ENCODE measurements at places on chromosomes 4 and X. TPM values are rescaled to one million over a fixed set of nuclear protein-coding genes. Genes with fewer than 3 reads are reported as not detected.

The NUDT10 gene
- polyA plus RNA-seq = 12.0 TPM

The TCEAL4 gene
- 204 TPM for polyA plus RNA-seq

The SMARCA1 gene
- 112 TPM for polyA plus RNA-seq

The SPANXA1 gene
- not detected for polyA plus RNA-seq

The NAA11 gene
- not detected for polyA plus RNA-seq

The SSX4B gene
- not detected for polyA plus RNA-seq

The UCP1 gene
- 0.22 TPM for polyA plus RNA-seq

The SPRY1 gene
- polyA plus RNA-seq = 90.6 TPM

The HTR2C gene
- polyA plus RNA-seq = 0.98 TPM

The PDGFC gene
- polyA plus RNA-seq = 63.3 TPM

The TEX13D gene
- not detected for polyA plus RNA-seq

The CRMP1 gene
- polyA plus RNA-seq = 39.5 TPM

The TRPC3 gene
- polyA plus RNA-seq = 1.0 TPM

The NRK gene
- polyA plus RNA-seq = 13.0 TPM

The DCAF8L2 gene
- polyA plus RNA-seq = not detected

The MGARP gene
- 0.48 TPM for polyA plus RNA-seq

The GATA1 gene
- 0.92 TPM for polyA plus RNA-seq

The TCEAL6 gene
- 0.16 TPM for polyA plus RNA-seq

The CCDC120 gene
- 7.9 TPM for polyA plus RNA-seq

The UVSSA gene
- 23.8 TPM for polyA plus RNA-seq

The BGN gene
- 170 TPM for polyA plus RNA-seq

The RBMXL3 gene
- not detected for polyA plus RNA-seq

The FAM114A1 gene
- 32.3 TPM for polyA plus RNA-seq

The CXorf49 gene
- not detected for polyA plus RNA-seq

The MMRN1 gene
- polyA plus RNA-seq = 3.9 TPM

The ARMCX4 gene
- polyA plus RNA-seq = 34.7 TPM

The CXCL5 gene
- polyA plus RNA-seq = 0.16 TPM

The TMSB15C gene
- polyA plus RNA-seq = 17.6 TPM

The NAP1L3 gene
- polyA plus RNA-seq = 12.6 TPM

The CXorf66 gene
- not detected for polyA plus RNA-seq

The ADGRG4 gene
- not detected for polyA plus RNA-seq

All from left renal cortex interstitium (tissue), 4 donors.